ENCODE measurements at places on chromosomes 11 and 22.

DNA sequence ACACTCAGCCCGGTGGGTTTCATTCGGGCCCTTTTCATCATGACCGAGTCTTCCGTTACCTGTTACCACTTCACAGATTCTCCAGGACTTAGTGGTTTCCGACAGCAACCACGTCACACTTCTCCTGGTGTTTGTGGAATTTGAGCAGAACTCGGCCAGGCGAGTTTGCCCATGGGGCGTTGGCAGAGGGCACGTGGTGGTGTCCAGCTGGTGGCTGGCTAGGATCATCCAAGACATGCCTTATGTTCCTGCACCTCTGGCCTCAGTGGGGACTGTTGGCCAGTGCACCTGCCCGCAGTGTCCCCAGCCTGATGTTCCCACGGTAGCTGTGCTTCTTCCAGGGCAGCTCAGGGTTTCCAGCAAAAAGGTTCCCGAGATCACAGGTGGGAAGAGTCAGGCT is 87.3 kb downstream of the ARHGAP8 start:
- DNase-seq, result no peak

- no peak for DNase-seq
Observed at GRCh38 chr11:12079726-12080556, 30.4 kb upstream of the MICAL2 start.

GRCh38 chr11:75898871-75899270 is 83.9 kb downstream of the UVRAG start:
- DNase-seq, result no peak

DNA sequence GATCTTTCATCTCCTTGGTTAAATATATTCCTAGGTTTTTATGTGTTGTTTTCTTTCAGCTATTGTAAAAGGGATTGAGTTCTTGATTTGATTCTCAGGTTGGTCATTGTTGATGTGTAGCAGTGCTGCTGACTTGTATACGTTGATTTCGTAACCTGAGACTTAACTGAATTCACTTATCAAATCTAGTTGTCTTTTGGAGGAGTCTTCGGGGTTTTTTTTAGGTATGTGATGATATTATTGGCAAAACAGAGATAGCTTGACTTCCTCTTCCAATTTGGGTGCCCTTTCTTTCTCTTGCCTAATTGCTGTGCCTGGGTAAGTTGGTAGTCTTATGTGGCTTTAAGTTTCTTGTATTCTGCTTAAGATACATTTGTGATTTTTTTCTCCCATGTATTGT is 52.8 kb downstream of the CBL start:
- no peak for DNase-seq

GRCh38 chr11:126436209-126436755 is 80.8 kb downstream of the ST3GAL4 start:
- DNase-seq, result no peak

GRCh38 chr11:8058216-8058615 is 22.8 kb upstream of the TUB start:
- DNase-seq, result no peak

DNA sequence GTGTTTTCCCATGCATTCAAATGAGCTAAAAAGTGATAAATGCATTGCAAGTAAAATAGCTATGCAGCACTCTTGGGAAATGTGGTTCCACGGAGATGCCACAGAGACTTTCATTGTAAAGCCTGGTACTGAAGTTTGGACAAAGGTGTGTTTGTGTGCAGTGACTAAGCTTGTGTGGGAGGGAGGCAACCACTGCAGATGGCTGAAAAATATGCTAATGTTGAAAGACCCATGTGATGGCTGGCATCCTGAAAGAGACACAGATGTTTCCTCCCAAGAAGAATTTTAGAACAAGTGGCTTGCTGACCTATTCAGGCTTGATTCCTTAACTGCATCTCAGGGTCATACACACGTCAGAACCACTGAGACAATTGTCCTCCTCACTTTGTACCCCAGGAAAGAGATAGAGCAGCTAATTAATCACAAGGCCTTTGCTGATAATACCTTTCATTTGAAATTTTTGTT is 73.8 kb downstream of the FAM76B start:
- peak; percentile 40 for DNase-seq
